ENCODE measurements at places on chromosomes 1 and 21. TPM values are rescaled to one million over a fixed set of nuclear protein-coding genes. Genes with fewer than 3 reads are reported as not detected.

The EDARADD gene
- total RNA-seq = 0.78 TPM

The KRTAP23-1 gene
- total RNA-seq = not detected

The PTGFR gene
- total RNA-seq = 3.0 TPM

The OR14I1 gene
- not detected for total RNA-seq

The KCNT2 gene
- 8.1 TPM for total RNA-seq

The ZNF669 gene
- 8.9 TPM for total RNA-seq

Data from upper lobe of right lung (tissue), 1 donor.